Uterus (tissue), 4 donors: ENCODE measurements at places on chromosomes 3 and 15. TPM values are rescaled to one million over a fixed set of nuclear protein-coding genes. Genes with fewer than 3 reads are reported as not detected.

GRCh38 chr3:195181741-195182469, 89.1 kb downstream of the XXYLT1 start:
- no peak overlapping the region for H3K4me3 ChIP-seq
- no peaks in the 10 kb centered on the region for H3K36me3 ChIP-seq
- no peaks in the 10 kb centered on the region for H3K27me3 ChIP-seq
- DNase-seq: peak; percentile 15
- H3K4me1 ChIP-seq: peaks cover 6% of the 10 kb centered on the region

GRCh38 chr3:61417352-61417751, 144.0 kb upstream of the PTPRG start:
- H3K27ac ChIP-seq: no peak overlapping the region
- no peak overlapping the region for H3K4me3 ChIP-seq
- H3K27me3 ChIP-seq: no peaks in the 10 kb centered on the region
- no peaks in the 10 kb centered on the region for H3K4me1 ChIP-seq
- no peaks in the 10 kb centered on the region for H3K36me3 ChIP-seq
- DNase-seq: no peak

GRCh38 chr3:133188996-133189395, 150.8 kb downstream of the TMEM108 start:
- H3K27me3 ChIP-seq: no peaks in the 10 kb centered on the region
- DNase-seq: no peak
- no peak overlapping the region for H3K4me3 ChIP-seq
- no peak overlapping the region for H3K27ac ChIP-seq
- H3K4me1 ChIP-seq: no peaks in the 10 kb centered on the region
- no peaks in the 10 kb centered on the region for H3K36me3 ChIP-seq

DNA sequence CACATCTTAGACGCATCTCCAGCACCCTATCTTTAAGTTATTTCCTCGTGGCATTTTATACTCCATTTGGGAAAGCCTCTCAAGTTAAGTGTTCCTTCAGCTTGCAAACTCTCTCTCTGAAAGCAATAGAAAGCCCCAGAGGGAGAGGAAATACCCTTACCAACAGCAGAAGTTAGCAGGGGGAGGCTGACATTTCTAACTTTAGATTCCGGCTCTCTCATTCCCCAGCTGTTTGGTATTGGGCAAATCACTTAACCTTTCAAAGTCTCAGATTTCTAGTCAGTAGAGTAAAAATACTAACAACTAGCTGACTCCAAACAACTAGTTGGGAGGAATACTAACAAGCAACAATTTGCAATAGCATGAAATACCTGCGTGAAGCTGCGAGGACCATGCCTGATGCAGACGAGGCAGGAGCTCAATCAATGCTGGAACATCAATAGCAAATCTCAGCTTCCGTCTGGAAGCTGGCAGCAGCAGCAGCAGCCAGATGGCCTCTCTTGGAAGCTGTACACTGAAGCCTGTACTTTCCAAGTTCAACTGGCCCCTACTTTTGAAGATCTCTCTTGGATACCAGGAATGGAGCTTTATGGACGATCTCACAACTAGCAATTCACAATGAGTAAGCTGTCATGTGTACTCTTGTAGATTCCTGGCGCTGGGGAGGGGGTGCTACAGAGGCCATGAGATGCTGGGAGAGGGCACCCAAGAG, 47.8 kb downstream of the THBS1 start:
- DNase-seq: no peak
- H3K4me3 ChIP-seq: no peak overlapping the region
- no peaks in the 10 kb centered on the region for H3K36me3 ChIP-seq
- H3K27ac ChIP-seq: peak overlapping the region; percentile 10
- H3K27me3 ChIP-seq: no peaks in the 10 kb centered on the region

GRCh38 chr3:64187065-64187959, 38.0 kb downstream of the PRICKLE2 start:
- peaks cover 14% of the 10 kb centered on the region for H3K4me1 ChIP-seq
- peak; percentile 87 for DNase-seq
- H3K4me3 ChIP-seq: no peak overlapping the region
- no peaks in the 10 kb centered on the region for H3K27me3 ChIP-seq
- peak overlapping the region; percentile 93 for H3K27ac ChIP-seq
- H3K36me3 ChIP-seq: no peaks in the 10 kb centered on the region

- H3K36me3 ChIP-seq: no peaks in the 10 kb centered on the region
- H3K27me3 ChIP-seq: no peaks in the 10 kb centered on the region
- DNase-seq: no peak
- no peaks in the 10 kb centered on the region for H3K4me1 ChIP-seq
- no peak overlapping the region for H3K27ac ChIP-seq
Observed at GRCh38 chr3:98532709-98533571, 1.2 kb downstream of the GPR15 start.

CNTN3 gene
- 19.7 TPM for total RNA-seq

LRRC31 gene
- total RNA-seq: not detected

IL5RA gene
- not detected for total RNA-seq

ECE2 gene
- total RNA-seq: not detected

TPRG1 gene
- total RNA-seq: 8.3 TPM
